ELF-1 (cell line): ENCODE measurements at places on chromosomes 2 and 18.

DNA sequence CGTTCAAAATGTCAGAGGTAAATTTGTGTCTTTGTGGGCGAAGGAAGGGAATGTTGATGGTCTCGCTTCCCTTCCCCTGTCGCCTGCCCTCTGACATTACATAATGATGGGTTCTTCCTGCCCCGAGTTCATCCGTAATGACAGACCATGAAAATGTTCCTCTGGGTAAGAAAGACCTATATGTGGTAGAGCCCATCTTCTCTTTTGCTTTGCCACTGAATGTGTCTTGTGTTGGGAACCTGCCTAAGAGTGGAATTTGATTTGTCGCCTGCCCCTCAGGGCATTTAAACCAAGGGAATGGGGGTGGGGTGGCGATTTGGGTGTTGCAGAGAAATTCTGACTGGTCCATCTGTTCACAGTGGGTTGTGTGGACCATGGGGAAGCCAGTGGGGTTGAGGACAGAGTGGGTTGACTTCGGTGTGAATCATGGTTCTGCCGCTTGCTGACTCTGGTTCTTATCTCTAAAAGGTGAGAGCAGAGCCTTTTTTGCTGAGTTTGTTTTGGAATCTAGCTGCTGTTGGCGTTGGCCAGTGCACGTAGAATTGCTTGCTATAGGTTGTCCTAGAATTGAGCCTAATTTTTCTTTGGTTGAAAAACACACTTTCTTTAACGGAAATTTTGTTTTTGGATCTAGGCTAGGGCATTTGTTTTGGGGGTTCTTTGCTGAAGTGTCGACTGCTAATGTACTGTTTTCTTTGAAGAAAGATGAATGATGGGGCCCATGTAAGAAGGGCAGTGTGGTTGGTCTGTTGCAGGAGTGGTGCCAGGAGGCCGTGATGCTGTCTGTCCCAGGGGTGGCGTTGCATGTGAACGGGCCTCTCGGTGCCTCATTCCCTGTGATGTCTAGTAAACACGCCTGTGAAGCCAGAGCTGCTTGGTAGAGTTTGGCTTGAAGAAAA is 1.3 kb downstream of the INPP4A start:
- peak; percentile 63 for DNase-seq

DNA sequence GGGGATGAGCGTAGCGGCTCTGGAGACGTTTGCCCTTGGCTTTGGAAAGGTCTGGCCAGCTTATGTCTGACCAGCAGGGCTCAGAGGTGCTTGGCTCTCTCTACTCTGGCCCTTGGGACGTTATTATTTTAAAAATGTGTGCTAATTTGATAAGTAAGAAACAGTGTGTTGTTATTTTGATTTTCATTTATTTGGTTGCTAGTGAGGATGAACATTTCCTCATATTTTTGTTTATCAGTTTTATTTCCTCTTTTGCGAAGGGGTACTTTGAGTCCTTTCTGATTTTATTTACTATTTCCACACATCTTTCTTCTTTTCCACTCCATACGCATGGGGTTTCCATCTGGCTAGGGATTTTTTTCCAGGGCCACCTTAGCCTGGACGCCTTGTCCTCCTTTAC is 11.4 kb downstream of the CXCR4 start:
- no peak for DNase-seq

- DNase-seq: no peak
These were observed 558.0 kb downstream of the GALR1 start for GRCh38 chr18:77807650-77808049.

- no peak for DNase-seq
These were observed 39.0 kb downstream of the KIAA2012 start for GRCh38 chr2:202112041-202112440.

GRCh38 chr2:96773922-96774321 is 13.2 kb downstream of the CNNM4 start:
- DNase-seq: no peak

DNA sequence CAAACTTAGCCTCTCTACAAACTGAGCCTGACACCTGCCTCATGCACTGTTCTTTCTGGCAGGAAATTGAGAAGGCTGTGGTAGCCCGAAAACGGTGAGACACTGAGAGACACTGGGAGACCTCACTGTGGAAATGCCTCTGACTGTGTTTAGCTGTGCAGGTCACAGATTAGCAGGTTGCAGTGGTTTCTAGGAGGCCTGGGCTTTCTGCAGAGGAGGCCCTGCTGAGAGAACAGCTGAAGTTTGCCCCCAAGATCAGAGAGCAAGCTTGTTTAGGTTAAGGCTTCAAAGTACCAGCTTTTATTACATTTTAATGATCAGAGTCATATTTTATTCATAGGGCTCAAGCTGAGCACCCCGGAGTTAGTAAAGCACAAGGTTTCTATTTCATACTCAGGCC is 68.7 kb upstream of the LYPD6 start:
- DNase-seq: no peak

- DNase-seq: no peak
These were observed 65.8 kb downstream of the ETAA1 start for GRCh38 chr2:67462738-67463496.

GRCh38 chr18:76013057-76013456 is 482.0 kb downstream of the ZNF516 start:
- no peak for DNase-seq

GRCh38 chr2:367246-367645 is 79.4 kb upstream of the ALKAL2 start:
- DNase-seq: no peak

- no peak for DNase-seq
These were observed 165.4 kb downstream of the MSH2 start for GRCh38 chr2:47568164-47568850.
